ENCODE measurements at places on chromosomes 3 and 15.
A peak's percentile ranks its signal among the peaks of the same experiment; 100 is the strongest.

- DNase-seq = no peak
Measured at GRCh38 chr3:185164428-185165217, 11.8 kb upstream of the C3orf70 start.

DNA sequence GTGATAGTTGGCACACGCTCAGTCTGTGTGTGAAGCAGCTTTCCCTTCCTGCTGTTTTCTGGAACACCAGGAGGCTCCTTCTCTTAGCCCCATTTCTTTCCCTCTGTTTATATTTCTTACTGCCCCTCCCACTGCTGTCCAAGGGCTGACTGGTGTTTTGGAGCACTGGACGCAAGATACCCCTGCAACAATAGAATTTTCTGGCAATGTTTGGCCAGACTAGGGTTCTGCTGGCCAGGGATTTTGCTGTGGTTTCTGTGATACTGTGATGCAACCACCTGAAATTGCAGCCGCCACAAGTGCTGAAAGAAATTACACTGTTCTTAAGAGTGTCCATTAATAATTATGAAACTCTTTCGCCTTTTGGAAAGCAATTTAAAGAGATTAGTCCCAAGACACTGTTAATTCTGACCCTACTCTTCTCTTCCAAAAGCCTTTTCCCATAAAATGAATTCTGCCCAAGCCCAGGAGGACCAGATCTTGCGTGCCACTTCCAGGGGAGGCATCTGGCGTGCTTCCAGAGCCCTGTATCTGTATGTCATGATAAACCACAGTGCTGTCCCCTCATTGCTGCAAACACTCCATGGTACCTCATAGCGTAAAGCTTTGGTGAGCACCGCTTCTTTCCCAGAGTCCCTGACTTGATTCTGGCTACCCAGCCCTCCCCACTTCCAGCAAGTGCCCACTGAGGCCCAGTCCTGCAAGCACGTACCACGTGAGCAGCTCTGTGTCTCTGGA is 159.4 kb upstream of the CHRM5 start:
- no peak for DNase-seq

- no peak for DNase-seq
Measured at GRCh38 chr3:111796566-111796965, 62.5 kb upstream of the PHLDB2 start.

- DNase-seq = no peak
Measured at GRCh38 chr15:99117563-99118257, 12.8 kb downstream of the SYNM start.

DNA sequence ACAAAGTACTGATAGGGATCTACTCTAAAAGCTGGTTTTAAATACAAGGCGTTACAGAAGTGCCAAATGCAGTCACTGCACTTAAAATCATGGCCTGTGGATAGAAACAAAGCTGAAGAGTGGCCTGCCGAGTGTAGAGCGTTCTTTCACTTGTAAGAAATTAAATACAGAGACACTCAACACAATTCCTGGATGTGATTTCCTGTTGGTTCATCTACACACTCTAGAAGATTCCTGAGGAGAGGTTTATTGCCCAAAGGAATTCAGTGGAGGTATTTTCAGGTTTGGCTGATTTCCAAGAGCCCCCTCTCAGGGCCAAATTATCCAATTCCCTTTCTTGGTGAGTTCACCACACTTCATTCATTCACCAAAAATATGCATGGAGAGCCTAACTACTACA is 200.3 kb upstream of the IL12A start:
- no peak for DNase-seq

DNA sequence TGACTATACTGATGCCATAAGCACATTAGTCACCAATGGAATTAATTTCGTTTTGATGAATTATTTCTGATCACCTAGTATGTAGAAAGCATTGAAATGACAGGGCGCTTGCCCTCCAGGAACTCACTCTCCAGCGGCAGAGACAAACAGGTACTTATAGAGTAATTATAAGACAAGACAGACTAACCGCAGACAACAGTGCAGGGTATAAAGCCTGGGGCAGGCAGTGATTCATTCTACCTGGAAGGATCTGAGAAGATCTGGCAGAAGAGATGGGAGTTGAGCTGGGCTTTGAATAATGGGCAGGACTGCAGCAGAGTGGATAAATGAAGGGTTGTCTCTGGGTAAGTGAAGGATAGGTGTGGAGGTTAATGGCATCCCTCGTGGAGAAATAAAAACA is 331.8 kb downstream of the FGF12 start:
- no peak for DNase-seq

DNA sequence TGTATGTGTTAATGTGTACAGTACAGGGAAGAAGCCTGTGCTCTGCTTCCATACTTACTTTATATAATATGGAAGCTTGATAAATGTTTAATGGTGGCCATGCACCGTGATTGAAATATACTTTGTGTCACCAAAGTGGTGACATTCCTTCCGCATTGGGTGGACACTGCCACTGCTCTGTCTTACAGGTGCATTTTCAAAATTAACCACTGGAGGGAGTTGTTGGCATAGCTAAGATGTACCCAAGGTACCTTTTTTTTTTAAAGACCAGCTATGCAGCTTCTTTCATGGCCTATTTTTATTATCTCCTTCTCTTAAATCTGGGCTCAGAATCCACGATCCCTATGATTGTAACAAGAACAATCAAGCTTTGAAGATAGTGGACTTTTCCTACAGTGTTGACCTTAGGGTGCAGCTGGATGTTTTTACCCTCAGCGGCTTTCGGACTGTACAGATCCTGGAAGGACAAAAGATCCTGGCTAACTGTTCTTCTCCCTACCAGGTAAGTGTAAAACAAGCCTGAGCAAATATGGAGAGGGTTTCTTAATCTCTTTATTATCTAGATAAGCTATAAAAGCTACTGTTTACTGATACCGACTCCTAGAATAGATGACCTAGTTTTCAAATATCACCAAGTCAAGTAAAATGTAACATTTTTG is 21.6 kb upstream of the PAK6 start:
- DNase-seq = peak; percentile 29

DNA sequence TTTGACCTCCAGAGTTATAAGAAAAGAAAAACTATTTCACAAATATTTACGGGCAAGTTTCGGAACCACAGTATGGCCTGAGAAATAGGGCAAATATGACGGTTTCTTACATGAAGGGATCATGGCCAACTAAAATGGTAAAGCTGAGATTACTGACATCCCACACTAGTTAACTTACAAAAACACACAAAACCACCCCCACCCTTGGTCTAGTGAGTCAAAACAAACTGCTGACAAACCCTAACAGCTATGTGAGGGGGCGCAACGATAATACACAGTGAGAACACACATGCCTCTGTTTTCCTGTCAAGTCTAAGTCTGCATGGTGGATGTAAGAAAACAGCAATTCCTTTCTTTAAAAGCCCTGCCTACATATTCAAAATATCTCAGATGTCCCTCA is 32.3 kb downstream of the CBLB start:
- DNase-seq = peak; percentile 39

DNA sequence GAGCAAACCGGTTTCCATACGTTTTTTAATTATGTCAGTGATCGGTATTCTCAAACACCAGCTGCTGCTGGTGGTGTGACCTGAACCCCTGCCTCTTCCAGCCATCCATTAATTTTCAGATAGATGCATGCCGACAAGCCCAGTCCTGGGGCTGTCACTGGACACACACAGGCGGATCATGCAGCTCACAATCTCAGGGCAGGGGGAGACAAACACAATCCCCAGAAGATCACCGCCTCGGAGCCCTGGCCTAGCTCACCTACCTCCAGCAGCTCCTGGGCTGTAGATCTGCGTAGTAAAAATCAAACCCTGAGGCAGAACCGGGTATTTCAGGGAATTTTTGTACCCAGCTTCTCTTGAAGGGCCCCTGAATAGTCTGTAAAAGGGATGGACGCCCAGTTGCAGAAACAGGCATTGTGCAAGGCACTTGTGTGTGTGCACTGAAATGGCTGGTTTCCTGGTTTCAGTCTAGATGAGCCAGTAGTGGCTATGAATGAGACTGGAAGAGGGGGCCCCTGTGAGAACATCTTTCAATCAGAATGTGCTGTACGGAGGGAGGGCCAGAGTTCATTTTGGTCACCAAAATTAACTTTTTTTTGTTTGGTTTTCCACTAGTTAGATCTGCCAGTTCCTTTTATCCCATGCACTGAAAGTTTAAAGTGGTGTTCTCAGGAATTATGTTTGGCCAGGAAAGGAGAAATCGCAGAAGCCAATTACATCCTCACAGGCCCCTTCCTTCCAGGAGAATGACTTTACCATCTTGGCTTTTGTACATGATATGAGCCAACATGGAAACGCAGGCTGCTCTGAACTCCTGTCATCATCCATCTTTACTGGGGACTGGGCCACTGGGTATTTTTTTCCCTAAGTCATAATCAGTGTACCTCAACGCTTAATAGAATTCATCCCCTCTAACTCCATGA is 55.0 kb upstream of the RPL32 start:
- no peak for DNase-seq

GRCh38 chr3:38347421-38348200 is 1.0 kb downstream of the XYLB start:
- DNase-seq = no peak

DNA sequence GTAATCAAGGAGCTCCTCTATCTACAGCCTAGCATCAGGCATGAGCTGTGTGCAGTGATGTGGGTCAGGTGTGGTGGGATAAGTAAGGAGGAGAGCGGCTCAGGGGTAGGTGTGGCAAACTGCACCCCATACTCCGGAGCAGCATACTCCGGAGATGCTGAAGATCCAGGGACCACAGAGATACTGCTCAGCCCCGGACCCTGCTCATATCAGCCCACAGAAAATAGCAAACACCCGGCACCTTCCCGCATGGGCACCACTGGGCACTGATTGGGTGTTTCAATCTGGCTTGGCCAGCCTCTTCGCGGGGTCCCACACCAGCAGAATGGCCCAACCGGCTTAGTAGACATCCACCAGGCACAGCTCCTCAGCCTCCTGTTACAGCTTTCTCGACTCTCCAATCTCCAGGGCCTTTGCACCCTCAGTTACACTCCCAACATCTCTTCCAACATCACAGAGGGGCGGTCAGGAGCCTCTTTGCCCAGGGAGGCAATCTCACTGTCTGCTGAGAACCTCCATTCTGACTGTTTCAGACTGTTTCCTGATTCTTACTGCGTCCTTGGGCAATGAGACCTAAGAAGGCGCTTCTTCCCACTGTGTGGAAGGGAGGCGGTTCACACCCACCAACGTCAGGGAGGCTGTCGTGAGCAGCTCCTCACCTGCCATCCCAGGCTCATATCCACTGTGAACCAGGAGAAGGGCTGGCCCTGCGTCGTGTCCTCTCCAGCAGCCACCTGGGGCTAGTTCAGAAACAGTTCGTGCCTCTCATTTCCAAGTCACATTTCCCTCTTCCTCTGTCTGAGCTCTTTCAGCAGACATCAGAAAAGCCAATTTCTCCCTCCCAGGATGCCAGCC is 59.8 kb downstream of the CAPN7 start:
- DNase-seq = no peak

All from stimulated activated CD4-positive, alpha-beta T cell treated with anti-CD3 and anti-CD28 coated beads, Interleukin-4, amount 100 ng/mL, for 4 hours (primary cell).